Activated naive CD4-positive, alpha-beta T cell treated with anti-CD3 and anti-CD28 coated beads, Interleukin-2, amount 10 ng/mL, durations not matched to agents 5 hours and 36 hours (primary cell): ENCODE measurements at places on chromosomes 12 and 14. TPM values are rescaled to one million over a fixed set of nuclear protein-coding genes. Genes with fewer than 3 reads are reported as not detected.

Gene THTPA
- total RNA-seq = 13.4 TPM

Gene ARHGDIB
- 1,398 TPM for total RNA-seq

Gene KRT77
- total RNA-seq = not detected

Gene PLEKHH1
- 0.53 TPM for total RNA-seq

Gene CLEC9A
- total RNA-seq = not detected

Gene DHRS2
- total RNA-seq = 0.18 TPM

Gene ANP32D
- not detected for total RNA-seq

Gene FAR2
- total RNA-seq = 21.0 TPM

Gene RNASE2
- not detected for total RNA-seq

Gene SLC16A7
- 31.0 TPM for total RNA-seq

Gene VRTN
- total RNA-seq = not detected

Gene BATF
- 33.6 TPM for total RNA-seq

Gene AMDHD1
- total RNA-seq = 0.40 TPM

Gene PTPRR
- not detected for total RNA-seq

Gene RNASE1
- total RNA-seq = not detected

Gene TMTC3
- 4.7 TPM for total RNA-seq

Gene RFC5
- total RNA-seq = 33.8 TPM

Gene RNF212B
- not detected for total RNA-seq

Gene LYSET
- total RNA-seq = 9.6 TPM

Gene VDR
- 13.0 TPM for total RNA-seq

Gene CAPS2
- total RNA-seq = 2.3 TPM

Gene ANKRD33
- not detected for total RNA-seq

Gene AMN
- 0.78 TPM for total RNA-seq

Gene ITGB7
- total RNA-seq = 480 TPM

Gene TAPBPL
- 52.7 TPM for total RNA-seq

Gene STX2
- 30.9 TPM for total RNA-seq

Gene GPR65
- total RNA-seq = 20.4 TPM

Gene ACSM4
- not detected for total RNA-seq

Gene CLEC4C
- total RNA-seq = not detected

Gene SMIM10L1
- 8.8 TPM for total RNA-seq
